ENCODE measurements at places on chromosomes 1 and 21. TPM values are rescaled to one million over a fixed set of nuclear protein-coding genes. Genes with fewer than 3 reads are reported as not detected.

The RUNX3 gene
- not detected for total RNA-seq

- no peak for DNase-seq
These were observed 179.7 kb upstream of the HOOK1 start for GRCh38 chr1:59635097-59635496.

DNA sequence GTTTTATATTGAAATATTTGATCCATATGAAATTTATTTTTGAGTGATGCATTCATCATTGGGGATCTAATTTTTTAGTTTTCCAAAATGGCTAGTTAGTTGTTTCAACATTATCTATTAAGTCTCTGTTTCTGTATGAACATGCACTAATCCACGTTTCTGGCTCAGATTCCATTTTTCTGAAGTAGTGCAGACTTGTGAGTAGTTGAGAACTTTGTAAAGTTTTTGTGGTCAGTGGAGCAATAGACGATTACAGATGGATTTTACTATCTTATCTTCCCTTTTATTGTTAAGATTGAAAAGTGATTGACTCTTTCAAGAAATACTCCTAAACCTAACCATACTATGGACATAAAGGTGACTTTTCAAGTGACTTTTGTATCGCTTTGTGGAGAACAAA, 16.7 kb downstream of the SOAT1 start:
- DNase-seq, result no peak

DNA sequence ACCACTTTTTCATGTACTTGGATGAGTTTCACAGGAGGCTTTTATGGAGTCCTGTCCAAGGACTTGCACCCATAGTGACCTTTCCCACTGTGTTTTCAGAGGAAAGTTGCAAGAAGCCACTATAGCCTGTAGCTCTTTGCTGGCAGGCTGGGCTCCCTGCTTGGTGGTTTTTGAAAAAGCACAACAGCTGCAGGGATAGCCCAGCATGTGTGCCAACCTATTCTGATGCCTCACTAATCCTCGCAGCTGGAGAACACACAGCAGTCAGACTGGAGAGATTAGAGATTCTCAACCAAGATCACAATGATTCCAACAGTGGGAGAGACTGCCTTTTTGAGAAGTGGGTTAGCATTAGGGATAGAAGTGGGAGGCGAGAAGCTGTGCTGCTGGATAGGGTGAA, 24.1 kb upstream of the ARHGEF11 start:
- no peak for DNase-seq
